Foreskin keratinocyte (primary cell): ENCODE measurements at places on chromosomes 7 and 10.

- DNase-seq: no peak
Observed at GRCh38 chr7:80968606-80969005, 49.8 kb upstream of the SEMA3C start.

GRCh38 chr7:130349911-130350782 is 5.5 kb downstream of the CPA5 start:
- no peak for DNase-seq

DNA sequence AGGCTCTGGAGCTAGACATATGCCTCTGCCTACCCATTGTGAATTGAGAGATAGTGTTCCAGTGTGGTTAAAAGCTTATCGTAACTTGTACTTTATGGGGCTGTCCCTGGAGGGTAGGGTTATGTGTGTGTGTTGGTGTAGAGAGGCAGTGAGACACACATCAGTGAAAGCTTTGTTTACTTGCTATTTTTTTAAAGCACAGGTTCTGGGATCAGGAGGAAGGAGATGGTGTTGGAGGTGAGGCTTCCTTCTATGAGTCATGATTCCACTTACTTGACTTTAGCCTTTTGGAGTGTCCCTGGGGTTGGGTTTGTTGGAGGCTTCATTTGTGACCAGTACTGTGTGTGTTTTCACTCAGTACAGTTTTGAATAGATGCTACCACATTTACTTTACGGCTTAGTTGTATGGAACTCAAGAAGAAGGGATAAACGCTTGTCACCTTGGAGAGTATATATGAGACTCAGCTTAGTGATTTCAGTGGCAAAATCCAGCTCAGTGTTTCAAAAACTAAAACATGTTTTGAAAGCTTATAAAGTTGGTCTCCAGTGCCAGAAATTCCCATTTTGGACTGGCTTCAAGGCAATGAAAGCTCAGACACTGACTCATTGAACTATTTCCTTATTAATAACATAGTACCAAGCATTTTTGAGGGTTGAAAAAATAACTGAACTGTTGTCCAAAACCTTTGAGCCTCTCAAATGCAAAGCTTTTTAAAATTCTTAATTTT is 106.2 kb downstream of the PLXDC2 start:
- DNase-seq: peak; percentile 82

DNA sequence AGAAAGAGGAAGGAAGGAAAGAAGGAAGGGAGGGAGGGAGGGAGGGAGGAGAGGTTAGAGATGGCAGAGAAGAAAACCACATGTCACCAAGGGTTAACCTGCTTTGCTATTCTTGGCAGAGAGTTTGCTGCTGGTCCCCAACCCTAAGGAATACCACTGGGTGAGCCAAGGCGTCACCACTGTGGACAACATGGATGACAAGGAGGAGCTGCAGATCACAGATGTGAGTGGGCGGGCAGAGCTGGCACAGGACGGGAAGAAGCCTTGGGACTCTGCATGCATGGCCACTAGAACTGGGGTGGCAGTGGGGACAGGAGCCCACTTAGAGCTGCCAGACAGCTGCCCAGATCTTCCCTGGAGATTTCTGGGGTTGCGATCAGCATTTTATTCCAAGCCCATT is 17.2 kb upstream of the MYH16 start:
- DNase-seq: no peak

DNA sequence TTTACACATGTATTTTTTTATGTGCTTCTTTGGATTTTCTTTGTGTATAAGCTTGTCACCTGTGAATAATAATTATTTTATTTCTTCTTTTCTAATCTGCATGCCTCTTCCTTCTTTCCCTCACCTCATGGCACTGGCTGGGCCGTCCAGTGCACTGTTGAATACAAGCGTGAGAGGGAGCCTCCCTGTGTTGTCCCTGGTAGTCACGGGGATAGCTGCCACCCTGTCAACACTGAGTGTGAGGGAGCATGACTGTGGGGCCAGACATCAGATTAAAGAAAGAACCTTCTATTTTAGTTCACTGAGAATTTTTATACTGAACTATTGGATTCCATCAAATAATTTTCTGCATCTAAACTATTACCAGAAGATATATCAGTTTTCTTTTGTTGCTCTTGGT is 187.9 kb downstream of the CDC14C start:
- no peak for DNase-seq

GRCh38 chr10:132384618-132385388 is 12.2 kb upstream of the PWWP2B start:
- DNase-seq: no peak

- DNase-seq: peak; percentile 73
Observed at GRCh38 chr10:60963441-60964256, 19.7 kb upstream of the RHOBTB1 start.

- no peak for DNase-seq
Observed at GRCh38 chr10:125768219-125768855, 7.3 kb downstream of the MMP21 start.

DNA sequence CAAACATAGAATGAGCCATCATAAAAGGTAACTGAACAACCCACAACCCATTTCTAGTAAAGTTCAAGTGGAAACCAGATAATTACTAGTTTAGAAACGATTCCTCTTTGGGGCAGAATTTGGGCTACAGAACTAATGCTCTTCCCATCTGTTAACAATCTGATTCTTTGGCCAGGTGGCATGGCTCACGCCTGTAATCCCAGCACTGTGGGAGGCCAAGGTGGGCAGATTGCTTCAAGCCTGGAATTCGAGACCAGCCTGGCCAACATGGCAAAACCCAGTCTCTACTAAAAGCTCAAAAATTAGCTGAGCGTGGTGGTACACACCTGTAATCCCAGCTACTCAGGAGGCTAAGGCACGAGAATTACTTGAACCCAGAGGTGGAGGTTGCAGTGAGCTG is 18.5 kb downstream of the CYP51A1 start:
- DNase-seq: no peak

DNA sequence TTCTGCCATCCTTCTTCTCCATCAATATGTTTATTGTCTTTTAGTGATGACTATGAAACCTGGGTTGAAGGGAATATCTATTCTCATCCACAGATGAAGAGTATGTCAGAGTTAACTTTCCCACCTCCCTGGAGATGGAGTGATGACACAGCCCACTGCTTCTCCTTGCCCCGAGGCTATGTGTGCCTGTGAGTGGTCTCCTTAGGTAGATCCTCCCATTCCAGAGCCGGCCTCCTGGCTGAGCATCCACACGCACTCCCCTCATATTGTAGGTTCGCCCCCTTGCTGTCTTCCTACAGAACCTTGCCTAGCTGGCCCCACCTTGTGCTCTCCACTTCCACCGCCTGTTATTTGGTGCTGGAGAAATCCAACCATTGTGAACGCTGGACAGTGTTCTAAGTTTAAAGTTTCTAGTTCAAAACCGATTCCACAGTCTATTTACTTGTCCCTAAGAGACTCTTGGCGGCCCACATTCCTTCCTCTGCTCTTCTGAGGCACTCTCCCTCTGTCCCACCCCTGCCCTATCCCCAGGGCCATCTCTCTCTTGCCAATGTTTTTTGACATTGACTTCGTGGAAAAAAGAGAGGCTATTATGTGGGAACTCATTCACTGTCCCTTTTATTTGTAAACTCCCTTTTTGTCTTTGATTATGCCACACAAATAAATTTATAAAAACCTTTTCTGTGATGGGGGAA is 168.0 kb downstream of the ZNF438 start:
- DNase-seq: no peak

DNA sequence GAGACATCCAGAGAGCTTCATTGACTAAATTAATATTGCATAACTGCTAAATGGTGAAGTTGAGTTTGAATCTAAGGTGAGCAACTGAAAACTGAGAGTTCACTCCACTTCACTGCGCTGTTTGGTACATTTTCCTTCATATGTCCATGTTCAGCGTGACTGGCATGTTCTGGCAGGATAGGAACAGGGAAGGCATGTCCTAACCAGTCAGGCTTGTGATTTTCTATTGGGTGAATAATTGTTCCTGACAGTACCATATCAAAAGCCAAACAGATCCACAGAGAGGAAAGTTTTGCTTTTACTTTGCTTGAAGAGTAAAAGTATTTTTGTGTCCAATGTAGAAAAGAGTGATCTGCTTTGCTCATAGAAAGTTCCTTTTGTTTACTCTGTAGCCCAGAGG is 53.2 kb downstream of the WDFY4 start:
- peak; percentile 33 for DNase-seq

- DNase-seq: no peak
Observed at GRCh38 chr10:19892677-19893076, 76.4 kb downstream of the PLXDC2 start.

- no peak for DNase-seq
Observed at GRCh38 chr10:44786286-44786850, 124.8 kb upstream of the TMEM72 start.

DNA sequence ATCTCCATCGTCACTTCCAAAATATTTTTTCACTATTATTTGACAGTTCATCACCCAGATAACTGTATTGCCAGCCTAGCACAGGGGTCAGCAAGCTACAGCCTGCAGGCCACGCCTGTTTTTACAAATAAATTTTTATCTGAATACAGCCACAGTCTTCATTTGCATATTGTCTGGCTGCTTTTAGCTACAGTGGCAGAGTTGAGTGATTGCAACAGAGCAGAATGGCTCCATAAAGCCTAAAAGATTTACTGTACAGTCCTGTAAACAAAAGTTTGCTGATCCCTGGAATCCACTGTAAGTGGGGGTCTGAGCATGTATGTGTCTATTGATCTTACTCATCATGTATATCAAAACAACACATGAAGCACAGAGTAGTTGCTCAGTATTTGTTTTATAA is 45.9 kb upstream of the GNAI1 start:
- DNase-seq: peak; percentile 70

GRCh38 chr10:71258446-71259145 is 46.2 kb downstream of the UNC5B start:
- no peak for DNase-seq

DNA sequence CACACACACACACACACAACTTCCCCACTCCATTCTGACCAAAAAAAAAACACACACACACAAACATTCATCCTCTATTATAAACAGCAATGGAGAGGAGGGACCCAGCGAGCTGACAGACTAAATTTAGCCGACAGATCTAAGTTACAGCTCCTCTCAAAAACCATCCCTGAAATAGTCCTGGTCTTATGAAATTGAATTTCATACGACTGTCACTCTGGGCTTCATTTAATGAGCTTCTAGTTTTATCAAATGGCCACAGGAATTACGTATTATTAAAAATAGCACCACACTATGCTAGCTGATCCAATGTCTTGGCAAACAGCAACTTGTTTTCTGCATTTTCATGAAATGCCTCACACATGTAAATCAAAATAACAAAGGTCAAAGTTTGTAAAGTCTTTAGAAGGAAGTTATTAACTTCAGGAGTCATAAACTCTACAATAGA is 131.3 kb upstream of the ASAH2 start:
- DNase-seq: no peak

DNA sequence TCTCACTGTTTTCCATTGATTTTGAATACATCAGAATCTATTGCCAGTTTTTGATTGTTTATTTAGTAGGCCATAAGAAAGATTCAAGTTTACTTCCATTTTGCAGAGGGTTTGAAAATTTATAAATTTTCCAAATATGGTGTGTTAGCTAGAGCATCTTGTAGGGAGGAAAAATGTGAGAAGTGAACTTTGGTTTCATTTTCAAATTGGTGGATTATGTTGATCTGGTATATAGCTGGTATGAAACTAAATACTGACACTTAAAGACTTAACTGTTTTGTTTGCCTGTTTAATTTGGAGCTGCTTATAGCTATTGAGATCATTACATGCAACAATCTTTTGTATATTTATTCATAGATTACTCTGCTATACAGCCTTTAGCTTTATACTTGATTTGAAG is 108.1 kb downstream of the ADAM22 start:
- DNase-seq: no peak

GRCh38 chr10:28592953-28593352 is 60.0 kb downstream of the WAC start:
- DNase-seq: peak; percentile 72

GRCh38 chr7:23004247-23004520 is 9.7 kb downstream of the HYCC1 start:
- no peak for DNase-seq

GRCh38 chr7:78499283-78499682 is 700.7 kb downstream of the PHTF2 start:
- no peak for DNase-seq
